ENCODE measurements at places on chromosomes 1 and 21. TPM values are rescaled to one million over a fixed set of nuclear protein-coding genes. Genes with fewer than 3 reads are reported as not detected.

DNA sequence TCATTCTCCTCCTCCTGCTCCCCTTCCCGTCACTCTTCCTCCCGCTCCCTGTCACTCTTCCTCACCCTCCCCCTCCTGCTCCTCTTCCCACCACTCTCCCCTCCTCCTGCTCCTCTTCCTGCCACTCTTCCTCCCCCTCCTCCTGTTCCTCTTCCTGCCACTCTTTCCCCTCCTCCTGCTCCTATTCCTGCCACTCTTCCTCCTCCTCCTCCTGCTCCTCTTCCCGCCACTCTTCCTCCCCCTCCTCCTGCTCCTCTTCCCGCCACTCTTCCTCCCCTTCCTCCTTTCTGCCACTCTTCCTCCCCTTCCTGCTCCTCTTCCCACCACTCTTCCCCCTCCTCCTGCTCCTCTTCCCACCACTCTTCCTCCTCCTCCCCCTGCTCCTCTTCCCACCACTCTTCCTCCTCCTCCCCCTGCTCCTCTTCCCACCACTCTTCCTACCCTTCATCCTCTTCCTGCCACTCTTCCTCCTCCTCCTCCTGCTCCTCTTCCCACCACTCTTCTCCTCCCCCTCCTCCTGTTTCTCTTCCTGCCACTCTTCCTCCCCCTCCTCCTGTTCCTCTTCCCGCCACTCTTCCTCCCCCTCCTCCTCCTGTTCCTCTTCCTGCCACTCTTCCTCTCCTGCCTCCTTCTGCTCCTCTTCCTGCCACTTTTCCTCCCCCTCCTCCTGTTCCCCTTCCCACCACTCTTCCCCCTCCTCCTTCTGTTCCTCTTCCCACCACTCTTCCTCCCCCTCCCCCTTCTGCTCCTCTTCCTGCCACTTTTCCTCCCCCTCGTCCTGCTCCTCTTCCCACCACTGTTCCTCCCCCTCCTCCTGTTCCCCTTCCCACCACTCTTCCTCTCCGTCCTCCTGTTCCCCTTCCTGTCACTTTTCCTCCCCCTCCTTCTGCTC is 28.7 kb upstream of the ARTN start:
- DNase-seq: no peak

- DNase-seq: peak; percentile 82
Measured at GRCh38 chr1:206714331-206715058, 29.8 kb downstream of the MAPKAPK2 start.

- DNase-seq: no peak
Measured at GRCh38 chr1:218164111-218164929, 120.8 kb upstream of the RRP15 start.

GRCh38 chr1:93705892-93706500 is 24.4 kb upstream of the BCAR3 start:
- DNase-seq: no peak

- DNase-seq: no peak
Measured at GRCh38 chr1:240014051-240014450, 77.6 kb upstream of the FMN2 start.

DNA sequence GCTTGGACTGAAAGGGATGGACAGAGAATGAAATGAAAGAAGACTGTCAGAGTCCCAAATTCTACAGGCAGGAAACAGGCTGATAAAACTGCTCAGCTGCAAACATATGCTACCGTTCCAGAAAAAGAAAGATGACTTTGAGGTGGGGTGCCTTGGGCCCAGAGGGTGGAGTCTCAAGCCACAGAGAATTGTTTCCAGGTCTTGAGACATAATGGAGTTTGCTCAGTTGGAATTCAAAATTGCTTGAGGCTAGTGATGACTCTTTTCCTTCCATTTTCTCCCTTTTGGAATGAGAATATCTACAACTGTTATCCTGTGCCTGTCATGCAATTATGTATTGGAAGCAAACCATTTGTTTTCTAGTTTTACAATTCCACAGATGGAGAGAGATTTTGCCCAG is 23.6 kb upstream of the PSEN2 start:
- DNase-seq: no peak

DNA sequence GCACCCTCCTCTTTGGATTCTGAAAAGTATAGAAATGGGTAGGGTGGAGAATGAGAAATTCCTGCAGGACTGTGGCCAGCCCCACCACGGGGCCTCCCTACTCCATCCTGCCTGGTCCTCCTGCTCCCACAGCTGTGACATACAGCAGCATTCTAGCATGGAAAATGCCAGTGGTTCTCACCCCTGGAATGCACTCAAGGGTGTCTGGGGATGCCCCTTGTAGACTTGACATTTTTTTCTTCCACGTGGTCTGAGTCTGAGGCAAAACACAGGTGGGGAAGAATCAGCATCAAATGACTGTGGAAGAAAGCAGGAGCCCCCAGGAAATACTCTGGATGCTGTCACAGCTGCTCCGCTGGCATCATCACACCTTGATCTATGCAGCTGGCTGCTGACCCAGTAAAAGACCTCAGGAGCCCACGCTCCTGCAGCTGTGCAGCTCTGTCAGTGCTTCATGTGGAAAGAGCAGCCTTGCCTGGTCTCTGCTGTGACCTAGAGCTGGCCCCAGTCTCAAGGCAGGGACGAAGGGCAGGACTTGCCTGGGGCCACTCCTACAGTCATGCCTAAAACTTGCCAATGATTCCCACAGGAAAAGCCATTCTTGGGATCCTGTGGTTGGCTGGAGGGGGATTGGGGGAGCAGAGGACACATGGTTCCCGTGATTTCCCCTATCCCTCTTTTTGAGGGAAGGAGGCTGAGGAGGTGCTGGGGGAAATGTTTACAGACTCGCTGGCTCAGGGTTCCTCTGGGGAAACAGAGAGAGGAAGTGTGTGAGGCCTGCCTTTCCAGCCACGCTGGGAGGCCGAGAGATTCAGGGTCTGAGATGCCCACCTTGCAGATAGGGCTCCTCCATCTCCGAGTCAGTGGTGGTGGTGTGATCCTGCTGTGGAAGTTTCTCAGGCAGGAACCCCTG is 10.8 kb upstream of the A3GALT2 start:
- no peak for DNase-seq

DNA sequence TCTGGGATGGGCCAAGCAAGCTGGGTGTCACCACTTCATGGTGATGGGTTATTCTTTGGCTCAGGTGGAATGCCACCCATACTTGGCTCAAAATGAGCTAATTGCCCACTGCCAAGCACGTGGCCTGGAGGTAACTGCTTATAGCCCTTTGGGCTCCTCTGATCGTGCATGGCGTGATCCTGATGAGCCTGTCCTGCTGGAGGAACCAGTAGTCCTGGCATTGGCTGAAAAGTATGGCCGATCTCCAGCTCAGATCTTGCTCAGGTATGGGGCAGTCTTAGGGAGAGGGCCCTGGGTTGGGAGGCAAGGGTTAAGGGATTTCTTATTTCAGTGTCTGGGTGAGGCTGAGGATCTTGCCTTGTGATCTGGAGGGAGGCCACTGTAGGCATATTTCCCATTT is 15.4 kb upstream of the NASP start:
- DNase-seq: no peak

DNA sequence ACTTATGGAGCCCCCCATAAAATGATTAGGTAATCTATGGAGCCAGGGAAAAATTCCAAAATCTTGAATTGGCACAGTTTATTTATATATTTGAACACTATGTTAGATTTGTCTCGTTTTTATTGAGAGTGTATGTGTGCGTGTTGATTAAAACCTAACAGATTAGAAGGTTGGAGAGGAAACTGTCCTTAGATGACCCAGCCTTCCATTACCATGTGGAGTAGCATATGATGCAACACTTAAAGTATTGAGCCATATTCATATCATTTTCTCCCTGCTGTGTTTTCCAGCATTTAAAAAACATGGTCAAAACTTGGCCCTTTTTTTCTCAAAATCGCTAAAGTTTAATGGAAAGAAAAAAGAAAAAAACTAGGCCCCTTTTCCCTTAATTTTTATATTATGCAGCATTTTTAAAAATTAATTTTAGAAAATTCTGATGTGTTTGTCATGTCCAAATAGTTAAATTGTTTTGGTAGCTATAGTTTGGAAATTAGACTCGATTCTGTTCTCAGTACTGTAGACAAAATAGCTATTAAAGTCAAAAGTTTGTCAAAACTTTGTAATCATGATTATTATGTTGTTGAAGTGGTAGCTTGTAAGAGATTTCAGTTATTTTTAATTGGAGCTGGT is 2.3 kb downstream of the LRRC8D start:
- no peak for DNase-seq

DNA sequence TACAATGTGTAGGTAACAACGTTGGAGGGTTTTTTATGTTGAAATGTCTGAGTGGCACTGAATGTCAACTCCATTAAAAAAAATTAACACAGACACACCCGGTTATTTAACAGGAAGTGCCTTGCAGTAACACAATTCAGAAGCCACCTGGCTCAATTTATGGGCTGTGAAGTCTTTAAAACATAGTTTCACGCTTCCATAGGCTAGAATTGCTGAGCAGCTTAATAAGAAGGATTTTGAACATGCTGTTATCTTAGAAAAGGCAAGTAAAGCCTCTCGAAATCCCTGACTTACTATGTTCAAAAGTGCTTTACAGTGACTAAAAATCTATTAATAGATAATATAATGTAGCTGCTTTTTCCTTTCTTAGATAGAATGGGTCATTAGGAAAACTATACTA is 19.7 kb downstream of the SRSF4 start:
- DNase-seq: no peak

GRCh38 chr1:8082945-8083344 is 56.8 kb upstream of the ERRFI1 start:
- DNase-seq: no peak

DNA sequence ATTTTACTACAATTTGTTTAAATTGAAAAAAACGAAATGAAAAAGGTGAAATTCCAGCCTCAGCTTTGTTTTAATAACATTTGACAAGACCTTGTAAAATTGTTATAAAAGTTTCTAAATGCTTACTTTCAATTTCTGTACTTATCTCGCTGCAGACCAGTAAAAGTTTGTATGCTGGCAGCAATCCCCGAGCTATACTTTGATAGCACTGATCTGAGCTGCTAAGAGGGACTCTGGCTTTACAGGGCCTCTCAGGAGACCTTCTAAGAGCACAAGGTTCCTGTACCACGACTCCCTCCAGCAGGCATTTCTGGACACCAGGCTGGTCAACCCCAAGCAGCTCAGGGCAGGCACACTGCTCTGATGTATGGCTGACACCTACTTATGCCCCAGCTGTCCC is 13.1 kb downstream of the STMN1 start:
- no peak for DNase-seq

GRCh38 chr1:225670356-225670755 is 17.4 kb upstream of the ENAH start:
- DNase-seq: no peak

DNA sequence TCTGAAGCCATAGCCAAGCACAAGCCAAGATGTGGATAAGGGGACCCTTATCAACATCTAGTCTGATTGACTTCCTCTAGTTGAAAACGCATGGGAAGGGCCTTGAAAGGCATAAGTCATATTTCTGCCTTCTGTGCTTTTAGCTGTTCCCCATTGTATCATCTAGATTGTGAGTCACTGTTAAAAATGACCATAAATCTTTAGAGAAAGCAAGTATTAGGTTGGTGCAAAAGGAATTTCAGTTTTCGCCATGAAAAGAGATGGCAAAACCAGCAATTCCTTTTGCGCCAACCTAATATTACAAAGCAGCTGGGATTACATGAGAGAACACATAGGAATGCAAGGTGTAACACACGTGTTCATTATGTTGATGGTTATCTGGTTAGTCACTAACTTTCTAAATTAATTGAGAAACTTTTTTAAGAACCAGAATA is 63.6 kb downstream of the CLIC6 start:
- DNase-seq: no peak

- DNase-seq: no peak
Measured at GRCh38 chr1:207807690-207808321, 56.0 kb downstream of the CD46 start.

GRCh38 chr1:15826810-15827507 is 19.5 kb upstream of the UQCRHL start:
- no peak for DNase-seq

GRCh38 chr1:6859415-6860343 is 74.4 kb downstream of the CAMTA1 start:
- no peak for DNase-seq

DNA sequence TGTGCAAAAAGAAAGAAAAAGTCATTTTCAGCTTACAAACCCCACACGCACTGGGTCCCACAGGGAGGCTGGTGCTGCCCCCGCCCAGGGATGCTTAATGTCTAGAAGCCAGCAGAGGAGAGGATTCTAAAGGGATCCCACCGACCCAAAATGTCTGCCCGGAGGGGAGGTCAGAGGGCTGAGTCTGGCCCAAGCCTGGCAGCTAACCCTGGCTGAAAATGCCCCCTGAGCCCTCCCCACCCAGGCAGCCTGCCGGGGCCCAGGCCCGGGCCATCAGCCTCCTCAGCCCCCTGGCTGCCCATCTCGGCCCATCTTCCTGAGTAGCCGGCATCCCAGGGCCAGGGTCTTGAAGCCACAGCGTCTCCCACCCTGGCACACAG is 33.5 kb downstream of the ACOT7 start:
- DNase-seq: no peak

- no peak for DNase-seq
Measured at GRCh38 chr1:89476072-89476471, 48.6 kb upstream of the LRRC8B start.

- no peak for DNase-seq
Measured at GRCh38 chr21:33695813-33696212, 53.5 kb downstream of the ITSN1 start.

DNA sequence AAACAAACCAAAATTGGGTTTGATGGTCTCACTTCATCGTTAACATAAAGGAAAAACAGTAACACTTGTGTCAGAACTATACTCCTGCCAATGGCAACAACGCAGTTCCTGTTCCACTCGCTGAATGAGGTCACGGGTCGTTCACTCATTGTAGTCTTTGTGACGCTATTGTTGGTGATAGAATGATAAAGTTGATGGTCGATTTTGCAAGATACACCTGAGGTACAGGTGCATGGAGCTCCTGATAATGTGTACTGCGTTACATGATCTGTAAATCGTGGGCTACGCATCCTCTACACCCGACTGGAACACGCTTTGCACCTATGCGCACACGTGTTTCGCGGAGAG is 391 bp upstream of the CENPS start:
- no peak for DNase-seq

GRCh38 chr1:66729119-66729518 is 23.1 kb upstream of the DYNLT5 start:
- peak; percentile 48 for DNase-seq

- DNase-seq: peak; percentile 9
Measured at GRCh38 chr1:167601442-167602383, 28.3 kb upstream of the RCSD1 start.

- DNase-seq: no peak
Measured at GRCh38 chr1:201545851-201546492, 7.0 kb downstream of the NAV1 start.

GRCh38 chr1:84842748-84843231 is 50.2 kb downstream of the LPAR3 start:
- DNase-seq: no peak

The ZNF669 gene
- total RNA-seq: 23.2 TPM

The UTS2 gene
- 0.31 TPM for total RNA-seq

The LIN28A gene
- not detected for total RNA-seq

The RORC gene
- 4.8 TPM for total RNA-seq

The HJV gene
- total RNA-seq: not detected

The C1orf21 gene
- 2.3 TPM for total RNA-seq

The B3GALNT2 gene
- total RNA-seq: 6.5 TPM

The UMODL1 gene
- total RNA-seq: 0.54 TPM

The PDE4B gene
- 224 TPM for total RNA-seq

The EVA1C gene
- total RNA-seq: 10.3 TPM

The TTC39A gene
- total RNA-seq: not detected

The THEM5 gene
- total RNA-seq: not detected

The TRIM17 gene
- total RNA-seq: 1.4 TPM

The CELA3A gene
- total RNA-seq: not detected

The TEDDM1 gene
- total RNA-seq: not detected

The HAO2 gene
- not detected for total RNA-seq

The OR10Z1 gene
- not detected for total RNA-seq

The NPPB gene
- total RNA-seq: not detected

The KCNE2 gene
- total RNA-seq: not detected

The SPATA46 gene
- total RNA-seq: not detected

The KAZN gene
- total RNA-seq: 0.14 TPM

All from CD8-positive, alpha-beta T cell (primary cell).